ENCODE measurements at places on chromosomes 12 and 14.

- DNase-seq, result peak; percentile 89
Observed at GRCh38 chr14:22002860-22003284, 329.3 kb upstream of the OR4E1 start.

GRCh38 chr14:87999277-87999676 is 5.7 kb upstream of the GPR65 start:
- no peak for DNase-seq

GRCh38 chr12:129540954-129541353 is 362.9 kb downstream of the TMEM132D start:
- no peak for DNase-seq

- peak; percentile 64 for DNase-seq
Observed at GRCh38 chr12:89051065-89051677, 301.1 kb downstream of the DUSP6 start.

DNA sequence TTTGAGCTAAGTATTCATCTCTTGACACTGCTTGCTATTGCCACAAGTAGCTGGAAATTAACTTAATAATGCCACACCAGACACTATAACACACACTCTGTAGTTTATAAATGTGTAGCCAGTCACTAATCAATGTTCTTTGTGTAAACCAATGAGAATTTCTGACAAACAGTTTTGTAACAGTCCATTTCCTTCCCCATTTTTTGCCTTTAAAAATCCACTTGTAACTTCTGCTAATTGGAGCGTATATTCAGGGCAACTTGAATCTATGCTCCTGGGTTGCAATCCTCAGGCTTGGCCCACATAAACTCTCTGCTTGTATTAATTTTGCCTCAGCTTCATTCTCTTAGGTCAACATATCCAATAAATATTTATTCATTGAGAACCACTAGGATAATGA is 125.0 kb upstream of the DHRS4 start:
- no peak for DNase-seq

DNA sequence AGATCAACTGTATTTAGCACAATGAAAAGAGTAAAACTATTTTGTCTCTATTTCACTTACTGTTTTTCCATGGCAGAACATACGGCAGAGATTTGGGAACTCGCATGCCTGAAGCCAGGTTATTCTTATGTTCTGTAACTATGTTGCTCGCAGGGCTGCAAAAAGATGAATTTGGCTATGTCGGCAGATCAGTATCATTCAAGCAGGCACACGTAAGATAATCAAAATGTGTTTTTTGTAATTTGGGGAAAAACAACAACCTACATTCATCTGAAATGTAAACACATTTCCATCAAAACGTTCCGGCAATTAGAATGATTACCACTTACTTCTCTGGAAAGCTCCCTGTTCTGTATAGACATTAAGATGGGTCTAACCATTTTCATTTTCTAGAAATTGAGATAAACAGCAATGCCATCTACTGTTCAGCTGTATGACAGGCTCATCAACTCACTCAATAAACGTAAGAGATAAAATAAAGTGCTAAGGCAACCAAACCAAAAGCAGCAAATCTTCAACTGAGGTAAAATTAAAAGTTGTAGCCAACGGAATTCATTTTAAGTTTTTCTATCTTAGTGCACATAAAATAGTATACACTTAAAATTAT is 13.0 kb downstream of the GTSF1 start:
- DNase-seq, result peak; percentile 6
